T-helper 2 cell treated with Interferon-gamma antibody and Interleukin-4, amounts not matched to agents 100 ng/mL and 5 ng/mL, for 36 hours (primary cell): ENCODE measurements at places on chromosomes 12 and 14. TPM values are rescaled to one million over a fixed set of nuclear protein-coding genes. Genes with fewer than 3 reads are reported as not detected.

Gene TAS2R8
- not detected in 2 replicates for total RNA-seq

Gene NOC4L
- total RNA-seq, result 32.5 and 33.5 TPM in 2 replicates

Gene KRT74
- not detected in 2 replicates for total RNA-seq

Gene TMCC3
- total RNA-seq, result not detected in 2 replicates

Gene CLEC1A
- not detected in 2 replicates for total RNA-seq

Gene TROAP
- total RNA-seq, result 77.6 and 79.0 TPM in 2 replicates

Gene KRT8
- total RNA-seq, result 0.39 TPM in 1 of 2 replicates, not detected in the other

Gene ASPG
- not detected in 2 replicates for total RNA-seq

Gene SLC16A7
- total RNA-seq, result 42.5 and 43.7 TPM in 2 replicates

Gene BCL11B
- total RNA-seq, result 79.2 and 79.6 TPM in 2 replicates

Gene RASSF8
- total RNA-seq, result 0.39 and 0.52 TPM in 2 replicates

Gene RNF34
- total RNA-seq, result 90.9 and 94.6 TPM in 2 replicates

Gene DIO3
- total RNA-seq, result not detected in 2 replicates

Gene WNT5B
- total RNA-seq, result 0.27 and 0.75 TPM in 2 replicates

Gene GSG1
- total RNA-seq, result not detected in 2 replicates

Gene MEG3
- not detected in 2 replicates for total RNA-seq

Gene AICDA
- not detected in 2 replicates for total RNA-seq

Gene A2M
- total RNA-seq, result not detected in 2 replicates

Gene SCNN1A
- 0.09 and 0.32 TPM in 2 replicates for total RNA-seq

Gene PPM1A
- 46.4 and 47.4 TPM in 2 replicates for total RNA-seq

Gene DBX2
- not detected in 2 replicates for total RNA-seq

Gene TDRD9
- total RNA-seq, result 0.05 TPM in 1 of 2 replicates, not detected in the other
